NCI-H2081 treated with DMSO at 0.1 percent for 48 hours (cell line): ENCODE measurements at places on chromosomes 11 and 22.

DNA sequence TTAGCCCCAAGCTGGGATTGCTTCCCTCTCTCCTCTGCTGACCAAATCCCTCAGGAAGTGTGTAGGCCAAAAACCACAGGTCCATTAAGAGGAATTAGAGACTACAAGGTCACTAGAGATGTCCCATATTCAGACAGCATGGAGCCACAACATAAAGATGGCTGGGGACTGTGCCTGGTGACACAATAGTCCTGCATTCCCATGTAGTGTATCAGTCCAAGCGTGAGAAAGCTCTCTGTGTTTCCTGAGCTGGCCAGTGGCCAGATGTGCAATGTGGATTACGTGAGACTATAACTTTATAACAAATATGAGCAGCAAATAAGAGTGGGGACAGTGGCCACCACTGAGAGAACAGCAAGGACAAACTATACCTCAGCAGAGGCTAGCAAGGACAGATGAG lies 7.6 kb upstream of the MS4A10 start:
- DNase-seq = no peak

GRCh38 chr11:119722281-119722794 lies 6.7 kb downstream of the NECTIN1 start:
- DNase-seq = peak; percentile 14

DNA sequence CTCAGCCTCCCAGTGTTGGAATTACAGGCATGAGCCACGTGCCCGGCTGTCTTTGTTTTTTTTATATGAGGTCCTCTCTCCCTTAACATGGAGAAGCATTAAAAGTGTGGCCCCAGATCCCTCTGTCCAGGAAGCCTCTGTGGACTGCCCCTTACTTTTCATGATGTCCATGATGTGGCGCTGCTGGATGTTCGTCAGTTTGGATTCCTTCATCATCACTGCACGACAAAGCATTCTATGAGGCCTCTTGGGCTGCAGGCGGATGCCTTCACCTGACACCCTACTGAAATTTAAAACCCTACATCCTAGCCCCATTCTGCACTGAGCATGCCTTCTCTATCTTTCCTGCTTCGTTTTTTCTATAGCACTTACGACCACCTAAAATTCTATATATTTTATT lies 2.1 kb downstream of the C22orf23 start:
- DNase-seq = no peak

DNA sequence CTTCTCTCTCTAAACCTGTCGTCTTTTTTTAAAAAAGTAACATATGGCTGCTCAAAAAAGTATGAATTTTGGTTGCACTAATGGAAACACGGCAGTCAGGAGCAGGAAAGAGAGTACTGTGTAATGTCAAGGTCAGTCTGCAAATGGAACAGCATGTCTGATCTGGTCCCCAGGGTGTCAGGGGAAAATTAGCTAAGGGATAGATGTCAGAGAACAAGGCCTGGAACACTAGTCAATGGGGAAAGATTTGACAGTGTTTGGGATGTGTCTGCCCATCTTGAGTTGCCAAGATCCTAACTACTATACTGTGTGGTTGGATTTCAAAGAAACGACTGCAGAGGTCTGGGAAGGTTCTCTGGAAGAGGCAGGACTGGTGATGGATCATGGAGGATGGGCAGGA lies 65.7 kb upstream of the PHOX2A start:
- DNase-seq = no peak

- DNase-seq = no peak
Measured at GRCh38 chr22:47397673-47398072, 635.2 kb downstream of the TBC1D22A start.

DNA sequence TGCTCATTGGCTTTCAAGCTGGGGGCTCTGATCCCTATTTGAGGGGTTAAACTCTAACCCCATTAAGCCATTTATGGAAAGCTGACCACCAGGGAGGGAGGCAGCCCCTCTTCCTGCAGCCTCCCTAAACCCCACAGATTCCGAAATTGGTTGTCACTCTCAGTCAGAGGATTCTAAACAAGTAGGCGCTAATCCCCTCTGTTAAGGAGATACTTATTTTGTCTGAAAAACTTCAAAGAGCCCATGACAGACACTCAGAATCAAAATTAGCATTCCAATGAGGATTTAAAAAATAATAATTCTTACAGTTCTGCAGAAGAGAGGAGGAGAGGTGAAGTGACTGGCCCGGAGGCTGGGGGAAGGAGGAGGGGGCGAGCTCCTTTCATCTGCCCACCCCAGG lies 69.7 kb upstream of the LMO1 start:
- no peak for DNase-seq

DNA sequence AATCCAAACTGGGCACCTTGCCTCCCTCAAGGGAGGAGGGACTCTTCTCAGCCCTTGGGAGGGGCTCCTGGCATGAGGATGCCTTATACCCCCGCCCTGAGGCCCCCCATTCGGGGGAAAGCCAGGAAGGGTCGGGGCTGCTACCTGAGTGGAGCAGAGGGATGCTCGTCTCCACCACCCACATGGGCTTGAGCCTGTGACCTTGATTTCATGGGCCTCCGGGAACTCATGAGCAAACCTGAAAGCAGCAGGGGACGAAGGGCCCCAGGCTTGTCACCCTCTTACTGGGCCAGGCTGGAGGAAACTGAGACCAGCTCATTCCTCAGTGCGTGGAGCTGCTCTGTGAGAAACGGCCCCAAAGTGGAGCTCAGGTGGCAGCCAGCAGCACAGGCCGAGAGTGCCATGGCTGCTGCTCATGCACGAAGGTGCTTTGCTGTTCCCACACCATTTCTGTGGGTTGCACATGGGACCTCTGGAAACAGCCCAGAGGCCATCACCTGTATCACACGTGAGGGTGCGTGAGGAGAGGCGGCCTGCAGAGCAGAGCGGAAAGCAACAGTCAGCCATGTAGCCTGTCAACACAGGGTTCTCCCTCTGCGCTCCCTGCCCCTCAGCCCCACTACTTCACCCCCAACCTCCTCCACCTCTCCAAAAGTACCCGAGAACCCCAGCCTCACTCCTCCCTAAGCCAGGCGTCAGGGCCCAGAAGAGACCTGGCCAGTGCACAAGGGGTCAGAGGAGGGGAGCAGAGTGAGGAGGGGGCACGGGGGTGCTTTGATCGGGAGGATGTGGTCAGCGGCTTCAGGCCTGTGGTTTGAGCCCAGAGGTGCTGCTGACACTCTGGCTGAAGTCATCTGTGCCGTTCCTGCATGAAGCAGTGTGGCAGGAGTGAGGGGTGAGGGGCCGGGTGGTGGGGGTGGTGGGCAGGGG lies 14.1 kb upstream of the IL2RB start:
- no peak for DNase-seq

DNA sequence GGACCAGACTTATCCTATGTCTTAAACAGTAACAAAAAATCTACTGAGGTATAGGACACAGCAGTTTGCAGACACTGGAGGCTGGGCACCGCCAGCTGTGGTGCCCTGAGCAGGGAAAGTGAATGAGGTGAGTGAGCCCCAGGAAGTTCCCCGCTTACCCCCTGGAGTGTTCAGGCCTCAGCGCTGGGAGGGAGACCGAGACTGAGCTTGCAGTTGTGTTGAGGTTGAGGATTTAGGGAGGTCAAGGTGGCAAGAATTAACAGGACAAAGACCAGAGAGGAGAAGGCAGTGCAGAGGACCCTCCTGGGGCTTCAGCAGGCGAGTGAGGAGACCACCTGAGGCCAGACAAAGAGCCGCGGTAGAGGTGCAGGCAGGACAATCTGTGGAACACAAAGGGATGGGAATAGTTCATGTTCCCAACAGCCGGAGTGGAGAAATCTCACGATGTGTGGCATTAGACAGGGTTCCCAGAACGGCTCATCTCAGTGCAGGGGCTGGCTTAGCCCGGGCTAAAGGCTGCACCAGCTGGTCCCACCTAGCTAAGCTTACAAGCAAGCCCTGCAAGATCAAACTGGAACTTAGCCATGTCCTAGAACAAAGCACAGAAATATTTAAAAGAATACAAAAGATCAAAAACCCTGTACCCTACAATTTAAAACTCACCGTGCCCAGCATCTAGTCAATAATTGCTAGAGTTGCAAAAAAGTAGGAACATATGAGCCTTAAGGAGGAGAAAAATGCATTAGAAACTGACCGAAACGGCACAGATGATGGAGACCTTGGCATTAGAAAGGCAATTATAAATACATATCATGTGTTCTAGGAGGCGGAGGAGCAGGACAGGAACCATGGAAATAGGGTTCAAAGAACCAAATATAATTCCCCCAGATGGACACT lies 47.4 kb upstream of the PITPNB start:
- DNase-seq = no peak

GRCh38 chr11:83744620-83745192 lies 458.5 kb upstream of the CCDC90B start:
- no peak for DNase-seq

- DNase-seq = no peak
Measured at GRCh38 chr11:35983981-35984380, 40.1 kb downstream of the LDLRAD3 start.

DNA sequence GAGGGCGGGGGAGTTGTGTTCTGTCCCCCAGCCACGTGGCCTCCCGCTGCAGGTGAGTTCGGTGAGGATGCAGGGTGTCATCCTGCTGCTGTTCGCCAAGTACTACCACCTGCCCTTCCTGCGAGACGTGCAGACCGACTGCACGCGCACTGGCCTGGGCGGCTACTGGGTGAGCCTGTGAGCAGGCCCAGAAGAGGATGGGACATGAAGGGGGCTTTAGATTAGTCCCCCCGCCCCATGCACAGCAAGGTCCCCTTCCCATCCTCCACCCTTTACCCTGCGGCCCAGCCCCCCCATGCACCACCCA lies 4.1 kb downstream of the INPP5J start:
- DNase-seq = no peak

- no peak for DNase-seq
Measured at GRCh38 chr11:13944016-13944415, 18.5 kb upstream of the SPON1 start.

DNA sequence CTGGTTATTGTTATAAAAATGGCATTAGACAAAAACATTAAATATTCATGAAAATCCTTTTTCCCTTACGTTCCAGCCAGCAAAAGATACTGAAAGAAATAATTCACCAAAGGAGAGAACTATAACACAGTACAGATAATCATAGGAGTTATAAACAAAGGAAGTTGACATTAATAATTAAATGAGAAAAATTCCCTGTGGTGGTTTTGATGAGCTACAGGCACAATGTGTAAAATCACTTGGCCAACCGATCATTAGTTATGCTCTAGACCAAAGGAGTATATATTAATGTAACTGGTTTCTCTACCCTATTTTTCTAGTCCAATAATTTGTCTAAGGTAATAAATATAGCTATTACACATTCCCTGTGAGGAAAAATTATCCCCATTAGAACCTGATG lies 534.7 kb downstream of the CNTN5 start:
- DNase-seq = no peak

DNA sequence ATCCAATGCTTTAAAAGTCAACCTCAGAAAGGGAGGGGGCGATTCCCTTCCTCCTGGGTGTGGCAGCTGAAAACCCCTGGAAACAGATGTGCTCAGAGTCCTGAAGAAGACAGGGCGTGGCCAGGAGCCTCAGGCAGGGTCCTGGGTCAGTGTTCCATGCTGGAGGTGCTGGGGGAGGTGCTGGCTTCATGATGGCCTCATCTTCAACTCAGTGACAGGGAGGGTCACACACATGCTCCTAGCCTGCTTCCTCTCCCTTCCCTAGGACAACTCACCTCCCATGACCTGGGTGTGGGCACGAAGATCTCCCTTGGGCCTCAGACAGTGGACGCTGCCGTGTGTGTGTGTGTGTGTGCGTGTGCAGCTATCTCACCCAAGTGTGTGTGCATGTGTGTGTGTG lies 245.6 kb upstream of the B3GAT1 start:
- DNase-seq = no peak

DNA sequence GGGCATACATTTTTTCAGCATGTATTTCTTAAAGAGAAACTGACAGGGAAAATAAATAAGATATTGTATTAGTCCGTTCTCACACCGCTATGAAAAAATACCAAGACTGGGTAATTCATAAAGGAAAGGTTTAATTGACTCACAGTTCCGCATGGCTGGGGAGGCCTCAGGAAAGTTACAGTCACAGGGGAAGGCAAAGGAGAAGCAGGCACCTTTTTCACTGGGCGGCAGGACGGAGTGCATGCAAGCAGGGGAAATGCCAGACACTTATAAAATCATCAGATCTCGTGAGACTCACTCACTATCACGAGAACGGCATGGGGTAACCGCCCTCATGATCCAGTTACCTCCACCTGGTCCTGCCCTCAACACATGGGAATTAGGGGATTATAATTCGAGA lies 44.2 kb downstream of the PPFIA1 start:
- no peak for DNase-seq

GRCh38 chr22:28329186-28330073 lies 350.2 kb downstream of the TTC28 start:
- DNase-seq = no peak

- DNase-seq = no peak
Measured at GRCh38 chr11:128338811-128339210, 248.5 kb downstream of the ETS1 start.

GRCh38 chr22:41998361-41999261 lies at the start of gene WBP2NL:
Gene WBP2NL, plus strand, starts transcription at chr22:41998788. Its CDS starts 31 bp downstream, at chr22:41998819.
- DNase-seq = no peak

GRCh38 chr11:3004481-3004880 lies 12.4 kb upstream of the NAP1L4 start:
- DNase-seq = no peak

DNA sequence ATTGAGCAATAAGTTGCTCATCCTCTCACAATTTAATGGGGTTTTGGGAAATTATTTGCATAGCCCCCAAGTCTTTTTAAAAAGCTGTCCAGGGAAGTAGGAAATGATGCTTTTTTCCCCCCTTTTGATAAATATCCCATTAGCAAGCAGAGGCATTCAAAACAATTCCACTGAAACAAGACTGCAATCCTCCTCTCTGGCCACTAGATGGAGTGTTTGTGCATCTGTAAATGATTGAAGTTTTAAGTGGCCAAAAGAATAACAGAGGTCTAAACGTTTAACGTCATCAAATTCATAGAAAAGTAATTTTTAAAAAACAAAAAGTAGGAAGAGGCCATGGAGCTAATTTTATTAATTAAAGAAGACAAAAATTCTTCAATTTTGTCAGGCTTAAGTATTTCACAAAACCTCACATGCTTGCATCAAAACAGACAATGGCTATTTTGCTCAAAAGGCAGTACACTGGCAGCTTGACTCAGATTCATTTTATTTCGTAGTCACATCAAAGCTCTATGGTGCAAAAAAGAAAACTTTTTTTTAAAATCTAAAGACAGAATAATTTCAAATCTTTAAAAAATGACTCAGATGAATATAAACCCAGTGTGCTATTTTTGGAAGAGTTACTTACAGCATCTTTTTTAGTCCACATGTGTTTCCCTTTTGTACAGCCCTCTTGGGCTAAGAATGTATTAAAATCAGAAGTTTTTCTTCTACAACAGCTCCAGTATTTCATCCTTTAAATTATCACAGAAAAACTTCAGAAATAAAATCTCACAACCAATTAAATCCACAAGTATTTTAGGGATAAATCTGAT lies 17.8 kb downstream of the CHORDC1 start:
- DNase-seq = no peak

- DNase-seq = no peak
Measured at GRCh38 chr22:48208894-48209293, 1446.4 kb downstream of the TBC1D22A start.

GRCh38 chr22:32329202-32329645 lies 28.4 kb upstream of the RFPL3 start:
- DNase-seq = no peak

- no peak for DNase-seq
Measured at GRCh38 chr11:19455731-19456130, 215.0 kb upstream of the E2F8 start.
